Hematopoietic multipotent progenitor cell treated with erythropoietin and hydrocortisone succinate and interleukin-3 and kit ligand, for 6 days (in vitro differentiated cells): ENCODE measurements at places on chromosomes 3 and 15.
A peak's percentile ranks its signal among the peaks of the same experiment; 100 is the strongest.

DNA sequence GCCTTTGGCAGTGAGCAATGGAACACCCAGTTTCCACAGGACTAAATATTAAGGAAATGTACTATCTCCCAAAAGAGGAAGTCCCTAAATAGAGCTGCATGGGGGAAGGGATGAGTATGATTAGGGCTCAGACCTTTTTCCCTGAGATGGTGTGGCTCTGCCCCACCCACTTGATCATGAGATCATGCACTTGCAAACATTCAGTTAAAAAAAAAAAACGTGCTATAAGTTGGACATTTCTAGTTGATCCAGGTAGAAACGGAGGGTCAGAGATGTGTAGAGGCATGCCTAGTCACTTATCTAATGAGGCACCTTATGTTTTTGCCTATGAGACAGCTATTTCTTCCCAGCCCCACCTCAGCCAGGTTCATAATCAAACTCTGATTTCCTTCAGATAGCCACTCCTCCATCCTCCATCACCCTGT, 24.5 kb upstream of the SSR3 start:
- peak; percentile 78 for DNase-seq

- DNase-seq = no peak
Measured at GRCh38 chr3:177005718-177006405, 191.4 kb downstream of the TBL1XR1 start.

DNA sequence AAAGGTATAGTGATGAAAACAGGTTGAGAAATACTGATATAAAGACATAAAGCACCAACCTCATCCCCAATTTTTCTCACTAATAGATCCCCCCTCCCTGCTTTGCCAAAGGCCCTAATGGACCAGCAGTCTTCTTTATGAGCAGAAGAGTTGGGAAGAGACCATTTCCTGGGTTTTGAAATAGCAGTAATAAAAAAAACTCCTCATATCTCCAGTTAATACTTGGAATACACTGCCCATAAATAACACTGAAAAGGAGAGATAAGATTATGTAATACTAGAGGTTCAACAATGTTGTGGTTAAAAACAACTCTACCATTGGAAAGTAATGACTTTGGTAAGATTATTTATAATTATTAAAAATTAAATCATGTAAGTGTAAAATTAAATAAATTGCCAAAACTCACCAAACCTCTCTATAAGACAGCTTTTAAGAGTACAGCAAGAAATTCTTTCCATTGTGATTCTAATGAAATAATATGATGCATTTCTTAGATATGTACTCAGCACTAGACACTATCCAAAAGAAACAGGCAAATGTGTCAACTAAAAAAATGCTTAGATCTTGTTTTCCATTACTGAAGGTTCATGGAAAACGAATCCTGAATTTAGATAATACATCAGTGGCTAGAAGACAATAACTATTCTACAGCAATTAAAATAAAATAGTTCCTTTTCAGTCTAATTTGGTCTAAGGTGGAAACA, 88.2 kb downstream of the FAIM start:
- peak; percentile 44 for DNase-seq

GRCh38 chr3:37598808-37599581, 262.7 kb upstream of the CTDSPL start:
- peak; percentile 78 for DNase-seq

- DNase-seq = no peak
Measured at GRCh38 chr3:122940628-122941086, 86.9 kb downstream of the SEMA5B start.

- DNase-seq = peak; percentile 36
Measured at GRCh38 chr3:105970283-105970682, 101.5 kb upstream of the CBLB start.

- DNase-seq = no peak
Measured at GRCh38 chr15:101169495-101170071, 82.3 kb downstream of the CHSY1 start.

DNA sequence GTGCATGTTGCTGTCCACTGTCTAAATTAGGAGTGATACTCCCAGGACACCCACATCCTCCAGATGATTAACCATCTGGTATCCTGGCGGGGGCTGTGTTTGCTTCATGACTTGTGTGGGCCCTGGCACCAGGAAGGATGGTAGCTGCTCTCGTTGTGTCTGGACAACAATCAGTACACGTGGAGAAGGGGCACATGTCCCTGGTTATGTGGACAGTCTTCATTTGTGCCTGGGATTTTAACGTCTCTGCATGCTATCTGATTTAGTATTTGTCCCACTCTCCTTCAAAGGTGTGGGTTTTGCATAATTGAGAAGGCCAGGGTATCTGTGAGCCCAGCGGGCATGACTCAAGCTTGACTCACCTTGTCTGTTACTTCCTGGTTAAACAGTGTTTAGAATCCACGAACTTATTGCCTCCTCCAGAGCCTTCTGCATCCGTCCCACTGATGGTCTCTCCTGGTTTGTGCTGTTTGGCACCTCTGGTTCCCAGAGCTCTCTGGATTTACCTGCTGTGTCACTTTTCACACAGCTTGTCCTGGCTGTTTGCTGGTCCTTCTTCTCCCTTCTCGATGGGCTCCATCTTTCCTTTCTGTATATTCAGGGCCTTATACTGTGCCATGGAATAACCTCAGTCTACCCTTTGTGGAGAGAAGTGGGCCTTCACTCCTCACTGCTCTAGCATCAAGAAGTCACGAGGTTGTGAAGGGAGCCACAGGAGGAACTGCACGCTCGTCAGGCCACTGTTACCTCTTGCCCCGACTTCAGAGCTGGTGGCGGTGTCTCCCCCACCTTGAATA, 32.5 kb downstream of the ARNT2 start:
- no peak for DNase-seq

DNA sequence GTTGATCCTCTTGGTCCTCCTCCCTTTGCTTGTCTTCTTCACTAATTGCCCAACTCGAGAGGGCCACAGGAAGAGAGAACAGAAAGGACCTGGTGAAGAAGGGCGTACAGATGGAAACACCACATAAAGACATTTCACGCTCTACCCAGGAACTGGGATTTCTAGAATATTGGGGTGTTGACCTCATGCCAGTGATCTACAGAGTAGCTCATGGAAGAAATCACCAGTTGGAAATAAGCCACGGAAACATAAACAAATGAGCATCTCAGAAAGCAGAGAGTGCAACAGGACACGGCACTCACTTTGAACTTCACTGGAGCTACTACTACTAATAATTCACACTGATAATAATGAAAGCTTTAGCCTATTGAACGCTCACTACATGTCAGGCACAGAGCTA, 84.6 kb upstream of the ARHGEF3 start:
- DNase-seq = no peak
